ENCODE measurements at places on chromosomes 11 and 22.

DNA sequence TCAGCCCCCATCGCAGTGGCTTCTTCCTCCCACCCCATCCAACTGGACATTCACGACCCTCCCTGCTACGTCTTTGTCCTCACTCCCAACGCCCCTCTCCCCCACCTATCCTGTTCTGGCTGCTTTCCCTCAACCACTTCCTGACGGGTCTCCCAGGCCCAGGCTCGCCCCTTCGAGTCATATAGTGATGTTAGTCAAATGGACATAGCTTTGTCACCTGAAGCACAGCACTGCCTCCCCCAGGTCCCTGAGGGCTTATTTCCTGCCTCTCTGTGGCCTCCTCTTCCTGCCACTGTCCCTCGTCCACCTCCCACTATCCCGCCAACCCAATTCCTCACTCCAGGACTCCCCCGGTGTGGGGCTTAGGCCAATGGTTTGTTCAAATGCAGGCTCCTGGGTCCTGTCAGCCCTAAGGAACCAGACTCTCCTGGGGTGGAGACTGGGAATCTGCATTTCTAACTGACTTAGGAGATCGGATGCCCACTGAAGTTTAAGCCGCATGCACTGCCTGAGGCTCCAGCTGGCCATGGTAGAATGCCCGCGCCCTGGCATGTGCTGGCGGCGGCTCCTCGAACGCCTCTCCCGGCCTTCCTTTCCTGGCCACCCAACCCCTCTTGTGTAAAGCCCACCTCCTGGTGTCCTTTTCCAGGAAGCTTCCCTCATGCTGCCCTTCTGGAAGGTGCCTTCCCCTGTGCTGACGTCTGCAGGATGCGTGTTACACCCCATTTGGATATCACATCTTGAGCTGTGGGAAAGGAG, 18.3 kb downstream of the SUN2 start:
- DNase-seq = no peak

DNA sequence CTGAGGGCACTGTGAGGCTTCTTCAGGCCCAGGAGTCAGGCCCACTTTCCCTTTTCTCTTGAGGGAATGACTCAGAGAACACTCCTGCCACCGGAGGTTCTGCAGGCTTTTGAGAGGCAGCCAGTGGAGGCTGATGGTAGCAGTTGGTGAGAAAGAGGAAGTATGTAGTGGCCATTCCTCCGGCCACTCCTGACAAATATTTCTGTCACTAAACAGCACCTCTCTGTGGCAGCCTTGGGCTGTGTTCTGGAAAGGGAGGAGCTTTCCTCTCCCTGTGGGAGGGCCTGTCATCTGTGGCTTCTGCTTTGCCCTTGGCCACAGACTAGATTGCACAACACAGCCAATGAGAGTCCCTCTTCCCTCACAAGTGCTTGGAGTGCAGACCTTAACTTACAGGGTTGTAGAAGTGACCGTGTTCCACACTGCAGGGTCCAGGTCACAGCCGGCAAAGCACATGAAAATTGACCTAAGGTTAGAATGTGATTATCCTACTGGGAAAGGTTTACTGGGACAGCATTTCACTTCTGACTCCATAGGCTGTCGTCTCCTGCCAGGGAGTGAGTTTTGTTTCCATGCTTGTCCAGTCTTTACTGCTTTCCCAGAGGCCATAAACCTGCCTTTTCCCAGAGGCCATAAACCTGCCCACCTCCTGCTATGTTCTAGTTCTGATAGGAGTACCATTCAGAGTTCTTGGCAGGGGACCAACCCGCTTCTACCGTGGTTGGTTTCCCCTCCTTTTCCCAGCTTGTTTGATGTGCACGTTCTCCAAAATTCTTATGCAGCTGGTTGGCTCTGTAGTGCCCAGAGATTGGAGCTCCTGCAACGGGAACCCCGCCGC, 33.3 kb downstream of the MARK2 start:
- no peak for DNase-seq

DNA sequence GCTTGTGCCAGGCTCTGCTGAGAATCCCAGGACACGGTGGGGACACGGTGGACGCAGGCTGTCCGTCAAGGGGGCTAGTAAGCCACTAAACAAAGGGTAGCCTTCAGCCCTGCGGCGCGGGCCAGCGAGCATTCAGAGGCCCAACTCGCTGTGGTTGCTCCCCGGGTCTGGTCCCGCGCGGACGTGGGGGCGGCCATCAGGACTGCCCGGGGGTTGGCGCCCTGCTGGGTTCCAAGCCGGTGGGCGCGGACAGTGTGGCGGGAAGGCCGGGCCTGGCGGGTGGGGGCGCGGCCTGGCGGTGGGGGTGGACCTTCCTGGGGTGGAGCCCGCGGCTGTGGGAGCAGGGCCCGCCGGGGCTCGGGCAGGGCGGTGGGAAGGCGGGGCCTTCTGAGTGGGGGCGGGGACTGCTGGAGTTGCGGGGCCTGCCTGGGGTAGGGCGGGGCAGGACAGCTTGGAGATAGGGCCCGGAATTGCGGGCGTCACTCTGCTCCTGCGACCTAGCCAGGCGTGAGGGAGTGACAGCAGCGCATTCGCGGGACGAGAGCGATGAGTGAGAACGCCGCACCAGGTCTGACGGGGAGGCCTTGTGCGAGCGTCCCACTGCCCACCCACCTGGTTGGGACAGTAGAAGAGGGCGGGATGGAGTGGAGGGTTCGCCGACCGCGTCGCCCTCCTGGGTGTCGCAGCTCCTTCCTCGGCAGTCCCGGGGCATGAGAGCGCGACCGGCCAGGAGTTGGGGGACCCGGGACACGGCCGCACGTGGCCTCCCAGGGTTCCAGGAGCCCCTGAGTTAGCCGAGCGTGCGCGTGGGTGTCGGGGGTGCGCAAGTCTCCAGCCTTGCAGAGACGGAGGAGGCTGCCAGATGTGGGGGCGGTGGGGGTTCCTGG, at the start of gene SERHL2:
Gene SERHL2, plus strand, starts transcription at position 482 of the 887 bp plus-strand sequence. Its CDS starts 65 bp downstream, at position 547.
- DNase-seq = peak; percentile 72

- DNase-seq = no peak
Observed at GRCh38 chr11:27234043-27234668, 128.9 kb downstream of the CCDC34 start.

- DNase-seq = no peak
Observed at GRCh38 chr11:32960553-32961164, 55.0 kb upstream of the DEPDC7 start.

DNA sequence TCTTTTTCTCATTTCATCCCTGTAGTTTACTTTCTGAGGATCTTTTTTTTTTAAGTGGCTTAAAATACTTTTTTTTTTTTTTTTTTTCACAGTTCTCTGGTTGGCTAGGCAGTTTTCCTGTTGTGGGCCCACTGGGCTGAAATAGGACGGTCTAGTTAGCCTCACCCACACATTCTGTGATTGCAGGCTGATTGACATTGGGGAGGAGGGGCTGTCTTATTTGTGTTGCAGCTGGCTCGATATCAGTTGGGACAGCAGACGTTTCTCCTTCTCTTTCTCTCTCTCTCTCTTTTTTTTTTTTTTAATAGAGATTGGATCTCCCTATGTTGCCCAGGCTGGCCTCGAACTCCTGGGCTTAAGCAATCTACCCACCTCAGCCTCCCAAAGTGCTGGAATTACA, 6.9 kb downstream of the BCR start:
- DNase-seq = no peak

DNA sequence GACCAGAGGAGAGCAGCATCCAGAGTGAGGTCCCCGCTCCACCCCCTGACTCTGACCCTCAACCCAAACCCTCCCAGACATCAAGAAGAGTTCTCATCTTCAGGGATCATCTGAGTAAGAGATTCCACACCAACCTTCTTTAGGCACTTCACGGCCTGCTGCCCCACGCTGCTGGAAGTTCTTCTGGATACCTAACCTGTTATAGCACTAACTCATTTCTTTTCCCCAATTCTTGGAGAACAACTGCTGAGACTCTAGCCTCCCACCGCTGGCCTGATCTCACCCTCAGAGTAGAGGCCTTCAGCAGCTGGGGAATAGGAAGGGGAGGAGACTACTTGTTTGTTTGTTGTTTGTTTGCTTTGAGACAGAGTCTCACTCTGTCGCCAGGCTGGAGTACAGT, 7.3 kb downstream of the TMPRSS13 start:
- no peak for DNase-seq

DNA sequence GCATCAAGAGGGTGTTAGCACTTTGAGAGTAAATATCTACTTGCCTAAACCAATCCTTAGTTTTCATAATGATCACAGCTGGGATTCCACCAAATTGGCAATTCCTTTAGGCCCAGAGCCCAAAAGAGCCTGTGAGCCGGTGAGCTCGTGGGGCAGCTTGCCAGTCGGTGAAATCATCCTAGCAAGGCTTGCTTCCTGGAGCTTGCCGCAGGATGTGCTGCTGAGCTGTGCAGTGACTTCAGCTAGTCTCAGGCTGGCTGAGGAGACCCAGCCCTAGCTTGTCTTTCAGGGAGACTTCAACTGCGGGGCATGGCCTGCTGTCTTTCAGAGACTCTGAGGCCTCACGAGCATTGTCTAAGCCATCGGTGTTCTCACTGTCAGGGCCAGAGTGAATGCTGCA, 73.6 kb upstream of the SUSD2 start:
- DNase-seq = no peak

DNA sequence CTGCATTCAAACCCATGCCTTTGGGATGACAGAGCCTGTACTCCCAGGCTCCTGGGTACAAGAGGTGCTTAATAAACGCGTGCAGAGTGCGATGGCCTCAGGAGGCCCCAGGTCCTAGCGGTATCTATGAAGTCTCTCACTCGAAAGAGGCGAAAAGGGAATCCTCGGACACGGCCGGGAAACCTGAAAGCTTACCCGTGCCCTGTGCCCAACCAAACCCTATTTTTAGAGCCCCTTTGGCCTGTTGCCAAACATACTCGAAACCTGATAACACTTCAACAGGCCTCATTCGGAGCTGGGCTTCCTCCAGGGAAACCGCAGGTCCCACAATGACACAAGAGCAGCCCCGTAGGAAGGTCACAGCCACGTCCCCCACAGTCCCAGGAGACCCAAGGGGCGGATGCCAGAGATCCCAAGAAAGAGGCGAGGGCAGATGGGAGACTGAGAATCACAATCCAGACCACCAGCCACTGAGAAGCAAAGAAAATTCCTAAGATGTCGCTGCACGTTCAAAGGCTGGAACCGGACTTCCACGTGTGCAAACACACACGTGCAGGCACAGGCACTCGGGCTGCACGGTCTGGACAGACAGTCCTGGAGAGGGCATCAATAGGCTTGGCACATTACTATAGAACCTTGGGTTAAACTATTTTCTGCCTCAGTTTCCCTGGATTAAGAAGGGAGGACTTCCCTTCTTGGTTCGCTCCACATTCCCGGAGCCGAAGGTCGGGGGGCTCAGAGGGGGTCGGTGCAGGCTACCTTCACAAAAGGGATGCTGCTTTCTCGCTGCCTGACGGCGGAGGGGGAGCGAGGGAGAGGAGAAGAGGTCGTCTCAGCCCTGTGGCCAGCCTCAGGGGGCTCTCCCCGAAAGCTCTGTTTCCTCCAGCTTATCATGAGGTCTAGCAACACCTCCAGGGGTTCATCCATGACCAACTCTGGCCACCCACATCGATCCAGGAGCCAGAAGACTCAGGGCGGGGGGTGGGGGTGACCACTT, 8.2 kb downstream of the PDGFB start:
- no peak for DNase-seq

DNA sequence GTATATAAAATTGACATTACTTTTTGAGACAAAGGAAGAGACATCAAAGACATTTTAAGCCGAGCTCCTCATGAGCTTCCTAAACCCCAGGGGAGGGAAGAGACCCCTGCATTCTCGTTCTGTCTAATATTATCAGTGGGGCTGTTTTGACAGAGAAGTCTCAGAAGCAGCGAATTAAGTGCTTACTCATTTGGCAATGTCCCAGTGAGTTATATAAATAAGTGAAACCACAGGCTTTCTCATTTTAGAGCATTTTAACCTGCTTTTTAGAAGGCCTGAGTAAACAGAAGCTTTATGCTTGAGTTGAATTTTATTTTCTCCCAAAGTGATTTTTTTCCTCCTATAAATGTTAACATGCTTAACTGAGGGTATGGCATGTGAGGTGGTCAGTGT, 23.2 kb upstream of the C1QTNF4 start:
- no peak for DNase-seq

DNA sequence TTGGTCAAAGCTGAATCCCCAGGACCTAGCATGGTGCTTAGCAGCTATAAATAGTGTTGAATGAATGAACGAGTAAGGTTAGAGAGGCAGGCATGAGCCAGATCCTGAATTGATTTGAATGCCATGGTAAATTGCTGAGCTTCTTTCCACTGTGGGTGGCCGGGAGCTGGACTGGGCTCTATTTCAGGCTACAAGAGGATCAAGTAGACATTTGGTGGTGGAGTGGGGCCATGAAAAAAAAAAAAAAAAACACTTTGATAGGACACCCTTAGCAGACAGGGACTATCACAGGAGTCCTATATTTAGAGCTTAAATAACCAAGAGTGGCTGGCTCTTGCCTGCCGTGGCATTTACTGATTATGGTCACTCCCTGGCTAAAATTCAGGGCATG, 77.6 kb downstream of the MIAT start:
- no peak for DNase-seq

DNA sequence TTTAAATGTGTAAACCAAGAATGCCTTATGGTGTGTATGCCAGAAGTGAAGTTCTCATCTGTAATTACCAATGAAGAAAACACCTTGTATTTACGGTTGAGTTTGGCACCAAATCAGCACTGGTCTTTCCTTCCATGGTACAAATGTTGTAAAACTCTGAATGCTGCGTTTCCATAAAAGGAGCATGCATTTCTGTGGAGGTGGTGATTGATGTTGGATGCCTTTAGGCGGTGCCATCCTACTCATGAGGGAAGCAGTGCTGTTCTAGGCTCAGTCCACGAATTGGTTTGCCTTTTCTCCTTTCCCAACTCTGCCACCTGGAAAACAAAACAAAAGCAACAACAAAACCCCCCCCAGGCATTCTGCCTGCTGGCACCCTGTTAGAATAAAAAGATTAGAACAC, 124.4 kb downstream of the TEAD1 start:
- DNase-seq = no peak

- no peak for DNase-seq
Observed at GRCh38 chr11:34264303-34265110, 93.3 kb downstream of the ABTB2 start.

GRCh38 chr11:131739243-131739882, 368.9 kb downstream of the NTM start:
- no peak for DNase-seq

DNA sequence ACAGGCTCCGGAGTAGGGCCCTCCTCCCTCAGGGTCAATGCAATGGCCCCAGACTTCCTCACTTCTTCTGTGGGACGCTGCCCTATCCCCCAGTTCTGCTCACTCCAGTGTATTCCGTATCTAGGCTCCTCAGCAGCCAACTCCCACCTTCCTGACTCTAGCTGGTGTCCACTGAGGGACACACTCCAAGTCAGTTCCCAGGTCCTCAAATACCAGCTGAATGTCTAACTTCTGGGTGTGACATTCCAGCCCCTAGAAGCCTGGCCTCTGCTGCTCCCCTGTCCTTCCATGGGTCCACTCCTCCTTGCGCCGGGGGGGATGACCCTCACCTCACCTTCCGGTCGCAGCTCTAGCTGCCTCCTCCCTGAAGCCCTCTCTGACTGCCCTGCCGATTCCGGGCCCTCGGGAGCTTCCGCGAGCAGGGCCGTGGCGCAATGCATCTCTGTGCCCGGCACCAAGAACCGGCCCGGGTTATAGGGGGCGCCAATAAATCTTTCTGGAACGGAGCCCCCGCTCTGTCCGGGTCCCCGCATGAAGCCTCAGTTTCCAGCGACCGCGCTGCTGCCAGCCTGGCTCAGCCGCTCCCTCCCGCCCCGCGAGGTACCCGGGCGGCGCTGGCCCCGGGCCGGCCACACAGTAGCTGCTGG, 15.4 kb downstream of the BAD start:
- DNase-seq = no peak

- no peak for DNase-seq
Observed at GRCh38 chr22:29569011-29569678, 11.8 kb downstream of the NIPSNAP1 start.

- DNase-seq = no peak
Observed at GRCh38 chr11:47587039-47587716, 700 bp downstream of the FAM180B start.

GRCh38 chr22:44244265-44244822, 63.6 kb downstream of the PARVG start:
- no peak for DNase-seq

Data from T follicular helper cell (primary cell).